Activated CD8-positive, alpha-beta memory T cell treated with anti-CD3 and anti-CD28 coated beads, Interleukin-2, amount 10 ng/mL, durations not matched to agents 7 days and 5 days (primary cell): ENCODE measurements at places on chromosomes 6 and 20. TPM values are rescaled to one million over a fixed set of nuclear protein-coding genes. Genes with fewer than 3 reads are reported as not detected.

- DNase-seq: no peak
- H3K4me1 ChIP-seq: peaks cover 20% of the 10 kb centered on the region
- no peak overlapping the region for H3K4me3 ChIP-seq
These were observed 49.1 kb downstream of the MAP3K7 start for GRCh38 chr6:90537723-90538258.

The BTN2A1 gene
- 25.1 TPM for total RNA-seq

The FAM83C gene
- not detected for total RNA-seq

The TP53TG5 gene
- not detected for total RNA-seq

The SH3BGRL2 gene
- total RNA-seq: 0.42 TPM
